ENCODE measurements at places on chromosomes 11 and 22.

DNA sequence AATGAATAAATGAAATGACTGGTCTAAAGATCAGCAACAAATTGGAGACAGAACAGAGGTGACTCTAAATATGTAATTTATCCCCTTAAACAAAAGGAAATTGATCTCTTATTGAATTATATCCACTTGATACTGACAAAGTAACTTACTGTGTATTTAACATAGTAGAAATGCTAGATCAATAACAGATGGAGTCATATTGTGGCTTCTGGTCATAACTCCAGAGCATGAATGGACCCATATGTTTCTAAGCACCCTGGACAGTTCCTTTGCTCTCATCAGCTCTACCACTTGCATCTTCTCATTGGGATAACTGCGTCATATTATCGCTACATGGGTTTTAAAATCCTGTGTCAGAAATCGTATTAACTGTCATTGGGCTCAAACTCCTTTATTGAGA lies 222.3 kb downstream of the ETS1 start:
- no peak for DNase-seq

DNA sequence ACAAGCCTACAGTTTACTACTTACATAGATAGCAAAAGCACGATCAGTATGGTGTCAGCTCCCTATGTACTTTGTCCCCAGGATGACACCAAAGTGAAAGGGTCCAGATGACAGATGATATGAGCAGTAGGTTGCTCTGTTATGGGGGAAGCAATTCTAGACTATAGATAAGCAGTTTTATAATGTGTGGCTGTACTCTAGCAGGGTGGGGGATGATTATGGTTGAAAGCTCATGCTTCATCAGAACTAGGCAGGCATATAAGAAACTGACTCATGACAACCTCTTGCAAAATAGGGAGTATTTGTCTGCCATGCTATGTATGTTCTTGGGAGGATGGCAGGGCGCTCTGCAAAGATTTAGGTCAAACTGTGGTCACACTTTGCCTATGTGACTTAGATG lies 158.2 kb upstream of the ZBED5 start:
- DNase-seq = no peak

DNA sequence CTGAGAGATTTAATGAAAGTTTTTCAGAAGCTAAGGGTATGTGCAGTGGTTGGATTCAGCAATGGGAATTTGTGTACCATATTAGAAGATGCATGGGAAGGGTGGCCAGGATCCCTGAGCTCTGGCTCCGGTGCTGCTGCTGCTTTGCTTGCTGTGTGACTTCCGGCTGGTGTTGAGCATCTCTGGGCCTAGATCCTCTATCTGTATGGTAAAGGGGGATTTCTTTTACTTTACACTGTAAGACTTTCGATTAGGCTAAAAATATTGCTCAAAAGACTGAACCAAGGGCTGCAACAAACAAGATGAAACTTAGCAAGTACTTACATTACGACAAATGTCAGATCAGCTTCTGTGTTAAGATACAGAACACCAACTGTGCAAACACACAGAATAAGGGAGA lies 39.1 kb downstream of the XRRA1 start:
- DNase-seq = no peak

DNA sequence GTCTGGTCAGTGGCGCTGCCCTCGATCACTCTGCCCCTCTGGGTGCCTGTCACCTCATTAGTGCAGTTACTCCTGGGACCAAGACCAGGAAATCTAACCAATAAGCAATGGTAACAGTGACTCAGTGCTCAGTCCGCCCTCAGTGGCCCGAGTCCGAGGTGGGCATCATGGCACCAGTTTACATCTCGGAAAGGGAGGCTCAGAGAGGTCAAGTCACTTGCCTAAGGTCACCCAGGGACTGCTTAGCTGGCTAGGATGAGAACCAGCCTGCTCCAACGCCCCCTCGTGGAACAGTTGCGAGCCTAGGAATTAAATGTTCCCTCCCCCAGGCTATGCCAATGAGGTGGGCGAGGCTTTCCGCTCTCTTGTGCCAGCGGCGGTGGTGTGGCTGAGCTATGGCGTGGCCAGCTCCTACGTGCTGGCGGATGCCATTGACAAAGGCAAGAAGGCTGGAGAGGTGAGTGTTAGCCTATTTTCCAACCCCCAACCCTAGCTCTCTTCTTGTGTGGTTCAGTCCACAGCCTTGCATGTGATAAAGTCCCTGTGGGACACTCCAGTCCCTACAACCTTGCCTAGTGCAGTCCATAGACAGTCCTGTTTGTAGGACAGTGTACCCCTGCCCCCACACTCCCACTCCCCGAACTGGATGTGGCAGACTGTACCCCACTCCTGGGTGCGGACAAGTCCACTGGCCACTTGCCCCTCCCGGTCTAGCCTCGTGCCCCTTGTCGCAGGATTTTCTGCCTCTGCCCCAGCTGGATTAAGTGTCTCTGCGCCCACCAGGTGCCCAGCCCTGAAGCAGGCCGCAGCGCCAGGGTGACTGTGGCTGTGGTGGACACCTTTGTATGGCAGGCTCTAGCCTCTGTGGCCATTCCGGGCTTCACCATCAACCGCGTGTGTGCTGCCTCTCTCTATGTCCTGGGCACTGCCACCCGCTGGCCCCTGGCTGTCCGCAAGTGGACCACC lies 1.1 kb downstream of the MTFP1 start:
- DNase-seq = peak; percentile 88

GRCh38 chr11:17985517-17985916 lies 27.3 kb downstream of the SERGEF start:
- DNase-seq = no peak

DNA sequence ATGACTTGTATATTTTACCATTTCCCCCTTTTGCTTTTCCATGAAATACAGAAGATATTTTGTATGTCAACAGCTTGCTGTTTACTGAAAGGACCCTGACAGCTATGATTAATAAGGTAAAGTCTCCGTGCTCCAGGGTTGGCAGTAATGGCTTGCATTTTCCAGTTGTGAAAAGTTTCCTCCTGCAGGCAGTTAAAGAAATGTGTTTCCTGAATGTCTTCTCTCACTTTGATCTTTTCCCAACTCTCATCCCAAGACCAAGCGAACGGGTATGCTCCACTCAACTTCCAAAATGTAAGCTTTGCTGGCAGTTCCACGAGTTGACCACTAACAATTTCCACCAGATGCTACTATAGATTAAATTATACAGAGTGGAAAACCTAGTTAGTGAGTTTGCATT lies 8.9 kb downstream of the FIBIN start:
- no peak for DNase-seq

Data from germinal center (tissue), 1 donor.